Hematopoietic multipotent progenitor cell treated with erythropoietin and hydrocortisone succinate and interleukin-3 and kit ligand, for 8 days (in vitro differentiated cells): ENCODE measurements at places on chromosomes 5 and 9.
A peak's percentile ranks its signal among the peaks of the same experiment; 100 is the strongest.

DNA sequence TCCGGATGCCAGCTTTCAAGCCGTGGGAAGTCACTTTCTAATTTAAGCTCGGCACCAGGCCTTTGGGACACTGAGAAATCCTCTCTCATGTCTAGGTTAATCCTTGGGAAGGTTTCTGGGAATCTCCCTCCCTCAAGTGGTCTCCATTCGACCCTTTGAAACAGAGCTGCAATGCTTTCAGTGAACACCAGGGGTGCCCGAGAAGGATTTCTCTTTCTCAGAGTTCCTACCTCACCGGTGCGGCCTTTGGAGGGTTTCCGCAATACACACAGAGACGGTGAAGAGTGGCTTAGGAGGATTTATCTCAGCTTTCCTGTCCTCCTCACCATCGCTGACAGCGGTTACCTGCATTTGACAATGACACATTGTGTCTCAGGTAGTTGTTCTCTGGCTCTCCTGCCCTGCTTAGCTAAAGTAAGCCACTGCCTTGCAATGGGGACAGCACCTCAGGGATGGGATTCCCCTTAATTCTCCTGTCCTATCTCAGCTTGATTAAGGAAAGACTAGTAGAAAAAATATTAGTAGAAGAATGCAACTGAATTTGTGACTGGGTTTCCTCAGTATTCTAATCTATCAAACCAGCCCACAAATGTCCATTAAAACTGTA lies 180.6 kb downstream of the GABRG2 start:
- DNase-seq = no peak

GRCh38 chr9:132485393-132485792 lies 75.4 kb downstream of the CFAP77 start:
- no peak for DNase-seq

- peak; percentile 3 for DNase-seq
Measured at GRCh38 chr5:73298772-73299630, 126.0 kb downstream of the TMEM174 start.

GRCh38 chr5:95422838-95423237 lies 31.7 kb downstream of the FAM81B start:
- no peak for DNase-seq

DNA sequence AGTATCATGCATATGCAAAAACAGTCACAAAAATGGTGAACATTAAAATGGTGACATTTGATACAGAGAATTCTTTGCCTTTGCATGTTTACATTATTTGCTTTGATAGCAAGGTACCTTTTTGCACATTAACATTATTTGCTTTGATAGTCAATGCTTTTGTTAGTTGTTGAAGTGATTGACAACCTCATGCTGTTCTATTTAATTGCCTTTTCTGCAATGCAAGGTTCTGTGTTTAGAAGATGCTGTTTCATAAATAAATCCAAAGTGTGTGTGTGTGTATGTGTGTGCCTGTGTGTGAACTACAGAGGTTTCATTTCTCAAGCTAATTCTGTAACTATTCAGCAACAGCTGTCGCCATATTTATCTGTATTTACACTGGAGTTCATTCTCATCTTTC lies 668.7 kb downstream of the NR2F1-AS1 start:
- DNase-seq = no peak

- DNase-seq = no peak
Measured at GRCh38 chr5:180648658-180649296, 623 bp downstream of the FLT4 start.

DNA sequence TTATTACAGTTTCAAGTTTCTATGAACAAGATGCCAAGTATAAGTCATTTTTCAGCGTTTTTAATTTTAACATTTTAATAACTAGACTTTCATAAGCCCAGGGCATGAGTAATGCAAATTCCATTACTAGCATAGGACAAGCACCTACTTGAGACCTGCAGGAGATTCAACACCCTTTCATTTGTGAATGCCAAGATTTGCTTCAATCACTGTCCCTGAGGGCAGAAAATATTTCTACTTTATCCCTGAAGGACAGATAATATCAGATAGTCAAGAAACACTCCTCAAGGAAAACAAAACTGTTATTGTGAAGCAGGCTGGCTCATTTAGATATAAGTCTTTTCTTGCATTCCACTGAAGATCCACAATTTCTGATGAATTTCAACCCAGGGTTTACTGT lies 27.7 kb upstream of the ZNF622 start:
- DNase-seq = no peak

- no peak for DNase-seq
Measured at GRCh38 chr9:83401328-83401900, 136.8 kb downstream of the FRMD3 start.

- DNase-seq = no peak
Measured at GRCh38 chr5:156974328-156974727, 11.3 kb upstream of the TIMD4 start.

DNA sequence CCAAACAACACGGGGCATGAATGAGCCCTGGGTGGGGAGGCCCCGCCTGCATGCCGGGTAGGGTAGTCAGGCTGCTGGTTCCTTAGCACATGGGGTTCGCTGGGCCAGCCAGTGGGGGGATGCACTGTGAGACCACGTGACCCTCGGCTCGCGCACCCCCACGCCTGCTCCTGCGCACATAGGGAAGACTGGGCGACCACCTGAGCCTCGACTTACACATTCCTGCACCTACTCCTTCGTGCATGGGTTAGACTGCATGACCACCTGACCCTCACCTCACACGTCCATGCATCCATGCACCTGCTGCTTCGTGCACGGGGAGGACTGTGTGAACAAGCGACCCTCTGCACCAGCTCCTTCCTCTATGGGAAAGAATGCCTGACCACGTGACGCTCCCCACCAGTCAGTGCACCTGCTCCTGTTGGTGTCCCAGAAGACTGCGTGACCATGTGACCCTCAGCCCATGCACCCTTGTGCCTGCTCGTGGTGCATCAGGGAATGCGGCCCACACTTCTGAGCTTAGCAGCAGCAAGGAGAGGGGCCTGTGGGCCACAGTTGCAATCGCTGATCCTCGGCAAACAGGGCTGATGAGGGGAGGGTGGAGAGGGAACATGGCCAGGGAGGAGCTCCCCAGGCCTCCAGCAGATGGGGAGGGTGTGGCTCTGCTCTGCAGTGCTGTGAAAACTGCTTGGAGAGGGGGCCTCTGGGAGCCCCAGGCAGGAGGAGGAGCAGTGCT lies 18.1 kb downstream of the LPCAT1 start:
- no peak for DNase-seq

- DNase-seq = no peak
Measured at GRCh38 chr9:114186605-114187289, 31.4 kb downstream of the COL27A1 start.

DNA sequence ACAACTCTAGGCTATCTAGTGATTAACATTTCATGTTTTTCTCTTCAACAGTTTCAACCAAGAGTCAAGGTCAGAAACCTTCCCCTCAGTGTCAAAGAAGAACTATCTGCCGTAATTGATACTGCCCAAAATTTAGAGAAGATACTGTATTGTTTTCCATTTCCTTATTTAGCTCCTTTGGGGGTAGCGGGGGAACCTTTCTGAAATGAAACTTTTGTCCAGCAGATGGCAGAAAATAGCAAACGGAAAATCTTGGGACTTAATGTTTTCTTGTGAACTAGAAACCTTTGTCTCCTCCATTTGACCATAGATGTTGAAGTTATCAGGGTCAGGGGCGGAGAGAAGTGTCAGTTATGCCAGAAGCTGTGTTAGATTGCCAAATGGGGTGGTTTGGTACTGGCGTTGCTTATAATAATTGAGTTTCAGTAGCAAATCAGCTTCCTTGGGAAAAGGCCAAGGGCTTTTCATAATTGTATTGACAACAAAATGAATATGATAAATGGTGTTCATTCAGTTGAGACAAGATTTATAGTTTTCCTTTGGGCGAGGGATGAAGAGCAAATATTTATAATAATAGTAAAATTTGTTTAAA lies 101.7 kb upstream of the TLX3 start:
- DNase-seq = peak; percentile 90

GRCh38 chr5:174210596-174211276 lies 165.2 kb downstream of the NSG2 start:
- no peak for DNase-seq

- DNase-seq = no peak
Measured at GRCh38 chr5:127555826-127556225, 38.4 kb downstream of the PRRC1 start.

DNA sequence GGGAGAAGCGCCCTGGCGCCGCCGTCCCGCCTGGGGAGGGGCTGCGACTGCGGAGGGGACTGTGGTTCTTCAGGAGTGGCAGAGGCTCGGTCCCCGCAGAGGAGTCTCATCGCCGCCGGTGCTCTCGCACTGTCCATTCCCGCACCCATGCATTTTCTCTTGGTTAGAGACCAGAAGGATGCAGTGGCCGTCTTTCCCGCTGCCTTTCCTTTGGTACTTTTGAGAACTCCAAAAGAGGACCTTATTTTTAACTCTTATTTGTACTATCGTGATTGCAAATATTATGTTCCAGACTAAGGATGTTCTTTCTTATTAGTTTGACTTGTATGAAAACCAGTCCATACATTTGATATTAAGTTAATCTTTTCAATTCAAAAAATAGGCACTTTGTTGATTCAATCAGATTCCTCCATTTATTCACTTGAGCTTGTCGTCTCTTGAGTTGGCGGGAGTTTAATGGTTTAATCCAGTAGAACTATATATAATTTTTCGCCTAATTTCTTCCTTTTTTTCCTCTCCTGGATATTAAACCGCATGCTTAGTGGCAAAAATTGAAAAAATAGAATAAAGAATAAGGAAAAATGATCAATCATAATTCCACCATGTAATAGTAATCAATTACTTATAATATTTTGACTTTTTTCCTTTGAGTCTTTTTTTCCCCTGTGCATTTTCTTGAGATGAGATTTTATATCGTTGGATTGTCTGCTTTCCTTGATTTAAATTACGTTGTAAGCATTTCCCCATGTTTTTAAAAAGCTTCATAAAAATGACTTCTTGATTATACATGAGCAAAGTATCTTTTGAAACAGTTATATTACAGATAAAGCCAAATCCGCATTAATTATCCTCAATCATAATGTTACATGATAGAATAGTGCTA lies 861 bp downstream of the ZFYVE16 start:
- peak; percentile 36 for DNase-seq

- DNase-seq = no peak
Measured at GRCh38 chr5:43309122-43309521, 4.1 kb downstream of the HMGCS1 start.

GRCh38 chr5:141734501-141735229 lies 52.6 kb upstream of the ARAP3 start:
- peak; percentile 35 for DNase-seq

DNA sequence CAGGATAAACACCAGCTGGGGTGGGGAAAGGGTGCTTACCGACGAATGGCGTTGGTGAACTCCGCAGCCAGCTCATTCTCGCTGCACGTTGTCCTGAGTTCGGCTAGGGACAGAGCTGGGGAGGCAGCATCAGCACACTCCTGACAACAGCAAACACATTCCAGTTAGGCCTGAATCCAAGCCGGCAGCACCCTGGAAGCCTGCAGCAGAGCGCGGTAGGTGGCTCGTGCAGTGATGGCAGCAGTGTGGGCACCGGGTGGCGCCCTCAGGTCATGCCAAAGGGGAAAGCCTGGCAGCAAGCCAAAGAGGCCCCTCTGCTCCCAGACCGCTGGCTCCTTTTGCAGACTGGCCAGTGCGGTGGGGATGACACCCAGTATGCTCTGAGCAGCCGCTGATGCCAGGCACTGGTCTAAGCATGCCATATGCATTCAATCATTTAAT lies 66.9 kb downstream of the DCP2 start:
- peak; percentile 17 for DNase-seq

GRCh38 chr5:1536322-1536845 lies 12.6 kb upstream of the LPCAT1 start:
- DNase-seq = no peak

DNA sequence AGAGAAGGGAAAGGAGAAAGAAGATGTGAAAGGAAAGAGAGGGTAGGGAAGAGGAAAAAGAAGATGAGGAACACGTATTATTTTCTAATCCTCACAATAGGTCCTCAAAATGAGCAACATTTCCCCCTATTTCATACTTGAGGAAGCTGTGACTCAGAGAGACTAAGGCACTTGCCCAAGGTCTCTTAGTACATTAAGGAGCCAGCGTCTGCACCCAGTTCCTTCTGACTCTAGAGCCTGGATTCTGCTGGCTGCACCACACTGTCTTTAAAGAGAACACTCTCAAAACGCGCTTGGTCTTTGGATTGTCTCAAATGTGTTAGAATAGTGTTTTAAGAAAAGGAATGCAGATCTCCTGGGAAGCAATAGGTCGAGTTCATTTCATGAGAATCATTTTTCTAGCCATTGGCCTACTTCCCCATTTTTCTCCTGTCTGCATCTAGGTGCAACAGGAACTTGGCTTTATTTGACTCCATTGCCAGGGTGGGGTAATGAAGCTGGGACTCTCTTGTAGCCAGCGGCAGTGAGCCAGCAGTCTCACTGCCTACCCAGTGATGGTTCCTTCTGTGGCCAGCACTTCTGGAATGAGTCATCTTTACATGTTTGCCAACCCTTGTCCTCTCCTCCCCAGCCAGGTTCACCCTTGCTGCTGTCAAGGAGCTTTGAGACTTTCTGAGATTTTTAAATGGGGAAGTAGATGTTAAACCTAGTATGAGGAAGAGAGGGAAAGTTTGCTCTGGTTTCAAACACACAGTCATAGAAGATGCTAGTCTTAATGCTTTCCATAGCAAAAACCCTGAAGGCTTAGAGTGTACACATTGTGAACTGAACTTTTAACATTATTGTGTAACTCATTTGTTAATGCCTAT lies 82.7 kb downstream of the DOCK8 start:
- peak; percentile 49 for DNase-seq

GRCh38 chr9:34675048-34675714 lies 12.7 kb upstream of the CCL27 start:
- peak; percentile 86 for DNase-seq

DNA sequence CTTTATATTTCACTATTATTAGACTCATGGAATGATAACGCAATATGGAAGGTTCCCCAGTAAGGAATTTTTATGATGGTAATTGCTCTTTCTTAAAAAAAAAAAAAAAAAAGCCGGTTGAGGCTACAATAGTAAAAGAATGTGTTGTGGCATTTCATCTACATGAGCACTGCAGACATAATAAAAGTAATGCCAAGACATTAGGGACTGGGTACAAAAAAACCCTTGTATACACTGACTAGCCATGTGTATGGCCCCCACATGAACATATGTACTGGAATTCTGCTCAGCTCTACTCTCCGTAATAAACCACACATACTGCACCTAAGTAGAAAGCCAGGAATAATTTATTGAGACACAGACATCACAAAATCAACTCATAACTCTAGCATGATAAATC lies 218.4 kb downstream of the ADAMTS6 start:
- no peak for DNase-seq

GRCh38 chr5:90940227-90940995 lies 381.8 kb downstream of the ADGRV1 start:
- DNase-seq = no peak

- no peak for DNase-seq
Measured at GRCh38 chr9:35424356-35425352, 65.3 kb upstream of the RUSC2 start.
